ENCODE measurements at places on chromosomes 1 and 21.

DNA sequence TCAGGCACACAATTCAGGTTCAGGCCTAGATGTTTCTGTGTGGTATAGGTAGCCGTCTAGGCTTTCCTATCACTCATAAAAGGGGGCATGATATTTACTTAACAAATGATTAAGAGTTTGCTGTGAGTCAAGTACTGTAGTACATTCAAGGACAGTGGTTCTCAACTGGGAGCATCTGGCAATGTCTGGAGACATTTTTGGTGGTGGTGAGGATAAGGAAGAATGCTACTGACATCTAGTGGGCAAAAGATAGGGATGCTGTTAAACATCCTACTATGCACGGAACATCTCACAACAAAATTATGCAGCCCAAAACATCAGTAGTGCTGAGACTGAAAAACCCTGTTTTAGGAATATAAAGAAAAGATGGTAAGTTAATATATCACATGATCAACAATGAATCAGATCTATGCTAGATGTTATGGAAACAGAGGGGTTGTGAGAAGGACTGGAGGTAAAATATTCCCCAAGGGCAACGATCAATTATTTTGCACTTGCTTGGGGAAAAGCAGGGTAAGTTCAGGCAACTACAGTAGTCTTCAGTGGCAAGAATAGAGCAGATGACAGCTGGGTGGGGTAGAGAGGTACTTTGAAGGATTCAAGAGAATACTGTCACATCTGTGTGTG lies 4.9 kb downstream of the DNTTIP2 start:
- DNase-seq, result no peak

- DNase-seq, result no peak
Observed at GRCh38 chr1:177517546-177517945, 346.8 kb downstream of the BRINP2 start.

DNA sequence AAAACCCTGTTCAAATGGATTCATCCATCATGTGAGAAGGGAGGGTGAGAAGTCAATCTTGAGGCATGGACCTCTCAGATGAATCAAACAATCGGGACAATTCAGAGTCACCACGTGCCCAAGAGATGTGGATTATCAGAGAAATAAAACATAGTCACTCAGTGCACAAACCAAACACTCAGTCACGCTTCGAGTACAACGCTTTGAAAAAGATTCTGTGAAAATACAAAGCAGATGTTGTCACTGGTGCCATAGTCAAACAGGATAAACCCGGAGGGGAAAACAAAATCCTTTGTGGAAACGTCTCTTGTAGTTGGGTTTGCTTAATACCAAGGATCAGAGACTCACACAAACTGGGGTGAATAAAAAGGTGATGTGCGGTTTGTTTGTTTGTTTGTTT lies 188.4 kb downstream of the RRAGC start:
- no peak for DNase-seq

DNA sequence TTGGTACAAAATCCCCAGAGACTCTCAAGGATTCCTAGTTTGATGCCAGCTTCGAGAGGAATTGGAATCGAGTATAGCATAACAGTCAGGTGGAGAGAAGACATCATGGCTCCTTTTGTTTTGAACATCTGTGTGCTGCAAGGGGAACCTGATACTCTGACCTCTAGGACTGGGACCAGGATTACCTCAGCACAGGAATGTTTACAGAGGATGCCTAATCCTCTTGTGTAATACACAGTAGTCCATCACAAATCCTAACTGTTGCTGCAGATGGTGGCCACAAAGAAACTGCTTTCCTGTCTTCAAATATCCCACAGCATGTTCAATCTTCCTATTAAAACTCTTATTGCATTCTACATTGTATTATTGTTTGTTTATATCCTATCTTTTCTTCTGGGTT lies 111.8 kb upstream of the PRMT6 start:
- no peak for DNase-seq
